ENCODE measurements at places on chromosomes 3 and 15.

DNA sequence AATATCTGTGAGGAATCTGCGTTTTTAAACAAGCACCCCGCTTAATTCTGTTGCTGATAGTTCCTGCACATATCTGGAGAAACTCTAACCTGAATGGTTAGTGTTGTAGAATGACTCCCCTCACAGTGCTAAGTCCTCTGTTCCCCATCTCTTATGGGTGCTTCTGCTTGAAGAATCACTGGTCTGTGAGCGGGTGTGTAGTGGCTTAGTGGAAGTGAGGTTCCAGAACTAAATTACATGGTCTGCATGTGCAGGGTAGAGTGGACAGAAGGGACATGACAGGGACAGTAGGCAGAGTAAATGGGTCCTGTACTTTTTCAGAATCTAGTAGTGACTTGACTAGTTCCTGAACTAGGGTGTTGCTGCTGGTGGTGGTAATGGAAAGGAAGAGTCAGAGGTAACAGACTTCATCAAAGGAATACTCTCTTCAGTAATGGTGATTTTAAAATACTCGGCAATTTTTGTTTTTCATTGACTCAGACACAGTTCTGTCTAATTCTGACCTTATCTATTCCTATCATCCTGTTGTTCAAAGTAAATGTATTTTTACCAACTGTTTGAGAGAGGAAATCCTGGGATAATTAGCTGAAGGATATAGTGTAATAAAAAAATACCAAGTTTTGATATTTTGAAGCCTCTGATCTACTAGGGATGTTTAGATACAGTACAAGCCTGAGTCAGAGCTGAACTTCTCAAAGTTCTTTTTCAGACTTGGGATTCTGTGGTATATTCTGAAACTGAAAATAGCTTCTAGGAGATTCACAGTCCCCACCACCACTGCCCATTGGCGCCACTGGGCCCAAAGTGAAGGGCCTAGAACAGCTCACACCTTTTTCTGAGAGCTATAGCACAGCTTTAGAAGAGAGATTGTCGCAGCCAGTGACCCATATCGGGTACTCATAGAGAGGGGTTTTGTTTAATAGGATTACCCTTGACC lies 55.5 kb downstream of the FNDC3B start:
- no peak for DNase-seq

DNA sequence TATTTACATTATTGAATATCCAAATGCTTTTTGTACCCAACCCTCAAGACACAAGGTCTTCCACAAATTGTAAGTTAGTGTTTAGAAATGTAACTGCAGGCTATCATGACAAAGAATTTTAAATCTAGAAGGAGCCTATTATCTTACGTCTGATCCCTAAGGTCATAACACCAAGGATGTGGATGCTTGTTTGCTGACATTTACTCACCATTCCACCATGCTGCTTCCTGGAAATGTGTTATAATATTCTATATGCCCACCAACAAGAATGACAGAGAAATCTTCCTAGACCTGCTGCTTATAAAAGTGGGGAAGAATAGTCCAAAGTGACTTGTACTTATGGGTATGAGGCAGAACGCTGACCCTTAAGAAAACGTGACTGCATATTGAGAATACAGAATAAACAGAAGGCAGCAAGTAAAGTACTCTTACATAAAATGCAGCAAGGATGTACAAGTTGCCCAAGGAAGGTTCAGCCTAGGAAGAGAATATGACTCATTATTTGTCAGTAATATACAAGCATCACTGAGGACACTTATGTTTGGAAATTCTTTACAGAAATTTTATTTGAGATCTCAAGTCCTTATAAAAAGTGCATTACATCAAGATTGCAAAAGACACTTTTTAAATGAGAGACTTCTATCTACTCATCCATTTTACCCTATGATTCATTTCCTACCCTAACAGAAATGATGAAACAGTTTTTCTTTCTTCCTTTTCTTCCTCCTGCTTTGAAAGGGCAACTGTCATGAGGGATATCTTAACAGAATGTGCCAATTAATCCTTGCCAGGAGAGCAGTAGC lies 59.6 kb downstream of the ESYT3 start:
- DNase-seq: peak; percentile 66

DNA sequence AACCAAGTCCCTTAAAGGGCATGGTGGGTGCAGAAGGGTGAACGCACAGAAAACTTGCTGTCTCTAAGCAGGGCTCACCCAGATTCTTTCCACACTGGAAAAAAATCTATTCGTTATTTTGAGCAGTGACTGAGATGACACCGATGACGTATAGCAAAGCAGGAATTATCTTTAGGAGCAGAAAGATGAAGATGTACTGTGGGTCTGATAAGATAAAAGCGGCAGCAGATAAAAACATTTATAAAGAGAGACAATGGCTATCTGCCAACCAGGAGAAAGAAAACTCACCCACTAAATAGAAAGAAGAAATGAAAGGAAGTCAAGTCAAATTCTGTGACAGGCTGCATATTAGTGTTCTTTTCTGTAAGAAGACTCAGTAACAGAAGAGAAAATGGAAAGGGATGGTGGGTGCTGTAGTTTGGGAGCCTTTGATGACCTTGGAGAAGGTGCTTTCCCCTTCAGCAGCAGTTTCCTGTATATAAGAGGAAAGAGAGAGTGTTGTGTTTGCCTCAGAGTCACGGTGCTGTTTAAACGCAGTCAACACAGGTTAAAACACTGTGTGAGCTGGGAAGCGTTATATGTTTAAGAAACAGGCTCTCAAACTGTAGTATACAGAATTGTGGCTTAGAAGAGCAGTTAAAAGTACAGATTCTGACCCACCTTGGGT lies 111.6 kb downstream of the AQP9 start:
- DNase-seq: peak; percentile 42

GRCh38 chr3:38644662-38645053 lies 4.8 kb downstream of the SCN5A start:
- DNase-seq: no peak

DNA sequence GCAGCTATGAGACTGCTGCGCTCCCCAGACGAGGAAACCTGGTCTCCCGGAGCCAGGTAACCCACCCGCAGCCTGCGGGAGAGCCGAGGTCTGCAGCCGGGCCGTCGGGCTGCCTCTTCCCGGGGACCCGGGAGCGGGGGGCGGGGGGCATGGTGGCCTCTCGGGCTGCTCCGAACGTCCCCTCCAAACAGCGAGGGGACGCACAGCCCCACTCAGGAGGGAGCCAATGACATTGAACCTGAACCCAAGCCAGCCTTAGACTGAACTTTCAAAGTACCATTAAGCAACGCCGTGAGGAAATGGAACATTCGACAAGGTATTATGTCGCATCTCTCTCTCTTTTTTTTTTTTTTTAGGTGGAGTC lies 29.8 kb upstream of the ALDH1A3 start:
- no peak for DNase-seq

DNA sequence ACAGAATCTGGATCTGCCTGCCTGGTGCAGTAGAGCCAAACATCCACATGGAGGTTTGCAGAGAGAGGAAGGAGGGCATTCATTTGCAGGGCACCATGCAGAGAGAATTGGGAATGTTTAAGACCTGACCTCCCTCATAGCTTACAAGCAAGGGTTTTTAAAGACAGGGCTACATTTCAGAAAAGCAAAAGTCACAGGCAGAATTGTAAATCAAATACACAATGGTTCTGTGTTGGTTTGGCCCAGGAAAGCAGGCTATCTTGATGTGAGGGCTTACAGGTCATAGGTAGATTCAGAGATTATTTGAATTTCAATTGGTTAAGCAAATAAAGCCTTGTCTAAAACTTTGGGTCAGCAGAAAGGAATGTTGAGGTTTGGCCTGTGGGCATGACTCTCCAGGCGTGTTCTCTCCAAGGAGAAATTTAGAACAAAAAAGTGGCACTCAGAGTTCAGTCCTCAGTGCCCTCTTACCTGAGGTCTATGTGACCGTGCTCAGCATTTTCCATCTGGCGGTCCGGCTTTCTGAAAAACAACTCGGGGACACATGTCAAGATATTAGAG lies 91.5 kb downstream of the CD47 start:
- DNase-seq: no peak

DNA sequence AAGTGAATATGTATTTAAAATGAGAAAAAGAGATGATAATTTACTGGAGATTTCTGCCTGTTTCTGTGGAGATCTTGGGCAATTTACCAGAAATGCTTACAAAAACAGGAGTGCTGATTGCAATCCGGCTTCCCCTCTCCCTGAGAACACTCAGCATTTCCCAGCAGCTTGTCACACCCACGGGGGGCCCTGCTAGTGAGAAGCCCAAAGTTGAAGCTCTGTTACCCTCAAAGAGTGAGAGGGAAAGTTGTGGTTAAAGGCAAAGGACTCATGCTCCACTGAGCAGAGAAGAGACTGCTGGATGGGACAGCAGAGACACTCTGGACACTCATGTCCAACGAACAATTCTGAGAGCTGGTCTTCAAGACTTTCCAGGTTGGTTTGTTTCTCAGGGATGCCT lies 2.9 kb downstream of the MCTP2 start:
- DNase-seq: peak; percentile 57

GRCh38 chr3:60142009-60142408 lies 1092.2 kb upstream of the CFAP20DC start:
- DNase-seq: no peak

- peak; percentile 16 for DNase-seq
Measured at GRCh38 chr3:173238091-173238490, 97.1 kb upstream of the SPATA16 start.

- no peak for DNase-seq
Measured at GRCh38 chr3:58144478-58145325, 66.1 kb downstream of the DNASE1L3 start.

GRCh38 chr15:83561661-83562060 lies 92.3 kb upstream of the ADAMTSL3 start:
- DNase-seq: peak; percentile 18

DNA sequence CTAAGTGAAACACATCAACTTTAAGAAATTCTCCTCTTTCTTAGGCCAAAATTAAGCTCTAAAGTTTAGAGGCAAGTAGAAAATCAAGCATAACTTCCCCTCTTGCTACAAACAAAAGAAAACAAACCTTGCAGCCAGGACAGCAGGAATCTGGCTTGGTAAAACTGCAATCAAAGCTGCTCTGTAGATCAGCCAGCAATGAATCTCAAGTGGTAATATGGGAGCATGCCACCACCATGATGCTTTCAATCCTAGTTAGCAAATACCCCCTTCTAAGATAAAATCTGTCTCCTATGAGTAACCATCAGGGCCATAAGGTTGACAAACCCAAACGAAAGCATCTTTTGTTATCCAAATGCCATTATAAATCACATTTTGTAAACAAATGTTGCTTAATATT lies 208.3 kb upstream of the PLSCR5 start:
- DNase-seq: no peak

DNA sequence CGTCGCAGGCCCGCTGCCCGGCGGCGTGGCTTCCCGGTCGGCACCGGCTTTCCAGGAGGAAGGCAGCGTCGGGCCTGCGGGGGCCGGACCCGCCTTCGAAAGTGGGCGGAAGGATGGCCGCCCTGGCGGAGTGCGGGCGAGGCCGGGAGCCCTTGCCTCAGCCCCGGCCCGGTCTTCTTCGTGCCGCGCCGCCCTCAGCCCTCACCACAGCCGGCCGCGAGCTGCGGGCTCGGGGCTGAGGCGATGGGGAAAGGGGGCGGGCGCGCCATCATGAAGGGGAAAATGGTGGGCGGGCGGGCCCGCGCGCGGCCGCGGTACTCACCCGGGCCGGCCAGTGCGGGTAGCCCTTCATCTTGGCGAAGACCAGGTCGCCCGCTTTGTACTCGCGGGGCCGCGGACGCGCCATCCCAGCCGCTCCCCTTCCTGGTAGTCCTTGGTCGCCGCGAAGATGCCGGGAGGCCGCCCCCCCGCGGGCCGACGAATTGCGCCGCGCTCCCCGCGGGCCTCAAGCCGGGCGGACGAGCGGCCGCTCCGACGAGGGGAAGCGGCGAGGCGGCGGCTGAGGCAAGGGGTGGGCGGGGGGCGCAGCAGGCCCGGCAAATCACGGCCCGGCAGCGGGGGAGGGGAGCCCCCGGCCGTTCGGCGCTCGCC lies 489 bp downstream of the HDGFL3 start:
- no peak for DNase-seq

DNA sequence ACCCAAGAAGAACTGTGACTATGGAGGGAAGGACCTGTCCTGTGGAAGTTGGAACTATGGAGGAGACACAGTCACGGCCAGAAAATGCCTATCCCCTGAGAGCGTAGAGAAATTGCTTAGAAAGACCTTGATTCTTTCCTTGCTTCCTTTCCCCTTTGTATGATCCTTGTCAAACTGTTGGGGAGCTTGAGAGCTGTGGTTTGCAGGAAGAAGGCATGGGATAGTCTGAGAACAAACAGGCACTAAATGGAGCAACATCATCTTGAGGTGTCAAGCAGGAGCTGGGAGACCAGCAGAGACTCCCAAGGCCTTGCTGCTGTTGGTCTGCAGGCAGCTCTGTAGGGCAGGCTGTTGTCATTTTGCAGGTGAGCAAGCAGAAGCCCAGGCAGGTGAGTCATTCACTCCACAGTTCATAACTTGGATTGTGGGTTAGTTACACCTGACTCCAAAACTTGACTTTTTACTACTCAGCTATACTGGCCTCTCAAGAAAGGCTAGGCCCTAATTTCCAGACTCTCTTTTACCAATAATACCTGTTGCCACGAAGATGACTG lies 298.9 kb downstream of the LRTM1 start:
- no peak for DNase-seq

GRCh38 chr3:120040813-120041377 lies 53.4 kb downstream of the GSK3B start:
- no peak for DNase-seq

DNA sequence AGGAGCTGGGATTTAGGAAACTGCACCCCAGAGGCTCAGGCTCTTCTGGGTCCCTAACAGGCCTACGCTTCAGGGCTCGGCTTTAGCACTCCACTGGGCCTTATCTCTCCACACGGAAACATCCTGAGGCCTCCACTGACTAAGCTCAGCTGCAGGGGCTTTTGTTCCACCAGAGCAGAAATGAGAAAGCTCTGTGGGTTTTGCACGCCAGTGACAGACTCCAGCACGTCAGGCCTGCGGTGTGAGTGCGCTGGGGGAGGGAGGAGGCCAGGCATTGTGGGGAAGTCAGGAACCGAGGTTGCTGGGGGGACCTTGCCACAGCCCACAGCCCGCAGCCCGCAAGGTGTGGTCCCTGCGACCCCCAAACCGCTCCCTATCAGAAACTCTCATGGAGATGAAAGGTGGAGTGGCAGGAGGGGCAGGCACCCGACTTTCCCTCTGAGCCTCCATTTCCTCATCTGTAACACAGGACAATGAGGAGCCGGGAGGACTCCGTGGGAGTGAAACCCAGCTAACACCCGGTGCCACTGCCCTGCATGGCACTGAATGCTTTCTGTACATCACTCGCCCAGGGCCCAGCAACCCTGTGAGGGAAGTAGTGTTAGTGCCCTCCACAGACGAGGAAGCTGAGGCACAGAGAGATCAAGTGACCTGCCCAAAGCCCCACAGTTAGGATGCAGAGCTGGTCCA lies 106.5 kb downstream of the TPRA1 start:
- DNase-seq: no peak

- DNase-seq: peak; percentile 86
Measured at GRCh38 chr15:31262901-31263671, 63.5 kb upstream of the KLF13 start.

DNA sequence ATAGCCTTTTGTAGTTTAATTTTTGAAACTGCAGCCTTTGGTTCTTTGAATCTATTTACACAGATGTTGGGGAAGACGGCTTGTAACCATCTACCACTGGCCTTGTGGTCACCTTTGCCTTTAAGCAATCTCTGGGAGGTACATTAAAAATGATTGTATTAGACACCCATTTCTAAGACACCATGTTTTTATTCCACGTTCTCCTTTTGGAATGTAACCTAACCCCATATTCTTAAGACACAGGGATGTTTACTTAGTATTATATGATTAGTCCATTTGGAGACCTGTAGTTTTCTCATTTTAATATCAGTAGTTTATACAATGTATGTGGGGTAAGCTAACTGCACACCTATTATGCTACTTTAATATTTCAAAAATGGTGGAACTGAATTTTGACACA lies 175.1 kb upstream of the PLSCR5 start:
- no peak for DNase-seq

- DNase-seq: peak; percentile 10
Measured at GRCh38 chr3:193016437-193016901, 98.8 kb upstream of the MB21D2 start.

Measured in inflammatory macrophage treated with lipopolysaccharide for 1 hour (primary cell).